Naive thymus-derived CD8-positive, alpha-beta T cell (primary cell): ENCODE measurements at places on chromosomes 2 and 18. TPM values are rescaled to one million over a fixed set of nuclear protein-coding genes. Genes with fewer than 3 reads are reported as not detected.

GRCh38 chr2:237043866-237044265 lies 41.8 kb upstream of the COPS8 start:
- no peak for DNase-seq

GRCh38 chr2:46232860-46233259 lies 64.3 kb upstream of the EPAS1 start:
- DNase-seq, result no peak

- no peak for DNase-seq
Observed at GRCh38 chr18:10296491-10296890, 157.9 kb upstream of the APCDD1 start.

- DNase-seq, result no peak
Observed at GRCh38 chr2:76998152-76998551, 524.0 kb downstream of the LRRTM4 start.

GRCh38 chr18:55252053-55252675 lies 292.9 kb upstream of the CCDC68 start:
- no peak for DNase-seq

- no peak for DNase-seq
Observed at GRCh38 chr2:229032608-229033234, 238.4 kb downstream of the PID1 start.

DNA sequence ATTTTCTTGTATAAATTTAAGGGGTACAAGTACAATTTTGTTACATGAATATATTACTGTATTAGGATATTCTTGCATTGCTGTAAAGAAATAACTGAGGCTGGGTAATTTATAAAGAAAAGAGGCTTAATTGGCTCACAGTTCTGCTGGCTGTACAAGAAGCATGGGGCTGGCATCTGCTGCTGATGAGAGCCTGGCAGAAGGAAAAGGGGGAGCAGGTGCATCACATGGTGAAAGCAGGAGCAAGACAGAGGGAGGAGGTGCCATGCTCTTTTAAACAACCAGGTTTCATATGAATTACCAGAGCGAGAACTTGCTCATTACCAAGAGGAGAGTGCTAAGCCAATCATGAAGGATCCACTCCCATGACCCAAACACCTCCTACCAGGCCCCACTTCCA lies 399.5 kb upstream of the RAB6C start:
- no peak for DNase-seq

DNA sequence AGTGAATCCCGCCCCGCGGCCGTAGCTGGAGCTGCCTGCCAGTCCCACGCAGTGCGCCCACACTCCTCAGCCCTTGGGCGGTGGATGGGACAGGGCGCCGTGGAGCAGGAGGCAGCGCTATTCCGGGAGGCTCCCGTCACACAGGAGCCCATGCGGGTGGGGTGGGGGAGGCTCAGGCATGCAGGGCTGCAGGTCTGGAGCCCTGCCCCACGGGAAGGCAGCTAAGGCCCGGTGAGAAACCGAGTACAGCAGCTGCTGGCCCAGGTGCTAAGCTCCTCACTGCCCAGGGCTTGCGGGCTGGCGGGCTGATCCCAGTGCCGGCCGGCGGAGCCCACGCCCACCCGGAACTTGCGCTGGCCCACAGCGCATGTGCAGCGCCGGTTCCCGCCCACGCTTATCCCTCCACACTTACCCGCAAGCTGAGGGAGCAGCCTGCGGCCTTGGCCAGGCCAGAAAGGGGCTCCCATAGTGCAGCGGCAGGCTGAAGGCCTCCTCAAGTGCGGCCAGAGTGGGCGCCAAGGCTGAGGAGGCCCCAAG lies 1152.8 kb upstream of the CELF4 start:
- DNase-seq, result no peak

DNA sequence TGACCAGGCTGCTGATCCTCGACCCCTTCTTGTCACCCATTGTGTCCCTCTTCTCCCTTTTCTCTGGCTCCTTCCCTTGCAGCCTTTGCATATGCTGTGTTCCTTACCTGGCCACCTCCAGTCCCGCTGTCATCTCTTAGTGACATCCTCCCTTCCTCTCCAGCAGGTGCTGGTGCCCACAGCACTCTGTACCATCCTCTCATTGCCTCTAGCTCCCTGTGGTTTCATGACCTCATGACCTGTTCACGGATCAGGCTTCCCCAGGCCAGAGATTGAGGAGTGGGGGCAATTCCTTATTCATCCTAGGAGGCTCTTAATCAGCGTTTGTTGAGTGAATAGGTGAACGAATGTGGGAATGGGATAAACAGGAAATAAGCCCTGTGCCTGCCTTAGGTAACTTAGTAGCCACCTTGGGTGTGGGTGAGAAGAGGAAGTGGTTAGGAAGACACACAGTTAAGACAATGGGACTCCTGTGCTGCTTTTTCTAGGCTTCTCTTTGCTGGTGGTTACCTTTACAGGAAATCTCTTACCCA lies 35.5 kb downstream of the ITGA6 start:
- DNase-seq, result peak; percentile 88

DNA sequence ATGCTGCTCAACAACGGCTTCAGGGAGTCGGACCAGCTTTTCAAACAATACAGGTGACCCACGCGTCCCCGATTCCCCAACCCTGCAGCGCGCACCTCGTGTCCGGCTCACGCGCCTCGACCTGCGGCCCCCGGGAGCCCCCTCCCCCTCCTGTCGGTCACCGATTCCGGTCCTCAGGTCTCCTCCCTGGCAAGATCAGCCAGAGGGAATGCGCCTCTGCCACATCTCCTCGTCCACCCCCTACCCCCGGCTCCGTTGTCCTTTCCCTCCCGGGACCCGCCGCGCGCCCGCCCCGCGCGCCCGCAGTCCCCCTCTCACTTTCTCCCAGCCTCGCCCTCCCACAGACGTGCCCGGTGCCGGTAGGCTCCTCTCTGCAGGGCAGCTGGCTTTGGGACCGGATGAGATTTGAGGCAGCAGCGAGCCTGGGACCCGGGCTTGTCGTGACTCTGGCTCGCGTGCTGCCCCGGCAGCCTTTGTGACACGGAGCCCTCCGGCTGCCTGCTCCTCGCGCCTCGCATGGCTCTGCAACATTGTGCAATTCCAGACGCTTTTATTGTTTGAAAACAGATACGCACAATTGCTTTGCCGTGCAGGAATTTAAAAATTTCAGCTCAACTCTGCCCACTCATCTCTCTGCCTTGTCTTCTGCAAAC lies 558 bp downstream of the TTC39C start:
- peak; percentile 29 for DNase-seq

- no peak for DNase-seq
Observed at GRCh38 chr18:61697306-61697909, 195.4 kb downstream of the RNF152 start.

GRCh38 chr18:60391571-60392226 lies 19.1 kb upstream of the MC4R start:
- no peak for DNase-seq

DNA sequence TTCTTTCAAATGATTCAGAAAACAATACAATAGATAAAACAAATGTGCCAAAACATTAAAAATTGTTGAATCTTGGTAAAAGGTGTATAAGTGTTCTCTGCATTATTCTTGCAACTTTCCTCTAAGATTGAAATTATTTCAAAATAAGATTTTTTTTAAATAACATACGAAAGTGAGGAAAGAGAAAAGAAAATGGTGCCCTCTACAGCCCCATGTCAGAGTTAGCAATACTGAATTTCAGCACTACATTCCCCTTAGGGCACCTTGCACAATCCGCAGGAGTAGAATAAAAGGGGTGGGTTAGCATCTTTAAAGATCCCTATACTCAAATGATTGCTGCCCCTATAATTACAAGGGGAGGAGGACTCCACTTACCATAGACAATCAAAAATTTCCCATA lies 433.7 kb downstream of the BCL11A start:
- no peak for DNase-seq

DNA sequence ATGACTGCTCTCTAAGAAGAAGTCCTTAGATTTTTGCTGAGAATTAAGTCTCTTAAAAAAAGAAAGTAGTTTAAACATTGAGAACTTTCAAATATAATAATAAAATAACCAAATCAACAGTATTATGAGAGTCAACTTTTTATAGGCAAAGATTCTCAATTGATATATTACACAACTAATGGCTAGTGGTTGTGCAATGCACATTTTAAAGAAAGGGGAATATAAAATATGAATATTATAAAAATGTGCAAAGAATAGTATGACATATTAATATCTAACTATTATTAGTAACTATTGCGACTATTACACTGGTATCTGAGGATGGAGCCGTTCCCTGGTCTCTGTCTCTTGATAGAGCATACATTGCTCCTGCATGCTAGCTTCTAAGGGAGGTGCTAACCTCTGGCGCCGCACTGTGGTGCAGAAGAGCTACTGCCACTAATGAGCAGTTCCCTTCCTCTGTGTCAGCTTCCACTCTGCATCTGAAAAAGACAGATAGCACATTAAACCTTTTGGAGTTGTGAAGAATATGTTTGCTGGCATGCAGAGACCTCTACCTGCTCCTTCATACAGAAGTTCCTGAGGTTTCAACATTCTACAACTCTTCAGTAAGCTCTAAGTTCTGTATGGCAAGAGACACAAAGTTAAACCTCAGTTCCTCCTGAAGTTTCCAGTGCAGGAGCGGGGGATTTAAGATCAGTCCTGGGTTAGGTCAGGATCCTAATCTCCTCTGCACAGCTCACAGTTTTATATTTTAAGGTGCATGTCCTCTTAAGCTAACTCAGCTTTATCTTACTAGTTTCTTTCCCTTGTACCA lies 3.5 kb upstream of the SLC9A2 start:
- DNase-seq, result no peak

DNA sequence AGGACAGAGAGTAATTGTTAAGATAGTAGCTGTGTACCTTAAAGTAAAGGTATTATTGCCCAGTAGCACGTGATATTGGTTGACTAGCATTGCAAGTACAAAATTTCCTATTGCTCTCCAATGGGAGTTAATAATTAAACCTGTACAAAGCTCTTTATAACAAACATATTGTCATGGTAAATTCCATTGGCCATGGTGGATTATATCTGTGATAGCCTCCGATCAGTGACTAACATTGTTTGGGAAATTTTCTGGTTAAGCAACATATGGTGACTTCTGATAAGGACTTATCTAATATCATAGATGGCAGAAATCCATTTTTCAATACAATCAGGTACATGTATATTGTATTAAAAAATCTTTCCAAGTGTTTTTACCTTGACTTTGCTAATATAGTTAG lies 360.8 kb downstream of the DCC start:
- no peak for DNase-seq

- no peak for DNase-seq
Observed at GRCh38 chr2:51778806-51779205, 746.9 kb upstream of the NRXN1 start.

DNA sequence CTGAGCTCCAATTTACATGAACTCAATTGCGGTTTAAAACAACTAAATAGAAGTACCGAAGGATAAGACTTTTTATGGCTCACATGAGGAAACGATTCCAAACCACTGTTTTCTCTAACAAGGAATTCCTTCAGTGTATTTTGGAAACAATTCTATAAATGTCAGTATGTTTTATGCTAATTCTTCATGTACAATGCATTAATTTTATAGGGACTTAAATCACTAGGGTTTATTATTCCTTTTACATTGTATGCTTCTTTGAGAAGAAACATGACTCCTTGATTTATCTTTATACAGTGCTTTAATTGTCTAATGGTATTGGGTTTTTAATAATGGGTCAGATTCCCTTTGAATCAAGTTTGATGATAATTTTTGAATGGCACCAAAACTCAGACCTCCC lies 566.8 kb downstream of the EPHA4 start:
- DNase-seq, result no peak

DNA sequence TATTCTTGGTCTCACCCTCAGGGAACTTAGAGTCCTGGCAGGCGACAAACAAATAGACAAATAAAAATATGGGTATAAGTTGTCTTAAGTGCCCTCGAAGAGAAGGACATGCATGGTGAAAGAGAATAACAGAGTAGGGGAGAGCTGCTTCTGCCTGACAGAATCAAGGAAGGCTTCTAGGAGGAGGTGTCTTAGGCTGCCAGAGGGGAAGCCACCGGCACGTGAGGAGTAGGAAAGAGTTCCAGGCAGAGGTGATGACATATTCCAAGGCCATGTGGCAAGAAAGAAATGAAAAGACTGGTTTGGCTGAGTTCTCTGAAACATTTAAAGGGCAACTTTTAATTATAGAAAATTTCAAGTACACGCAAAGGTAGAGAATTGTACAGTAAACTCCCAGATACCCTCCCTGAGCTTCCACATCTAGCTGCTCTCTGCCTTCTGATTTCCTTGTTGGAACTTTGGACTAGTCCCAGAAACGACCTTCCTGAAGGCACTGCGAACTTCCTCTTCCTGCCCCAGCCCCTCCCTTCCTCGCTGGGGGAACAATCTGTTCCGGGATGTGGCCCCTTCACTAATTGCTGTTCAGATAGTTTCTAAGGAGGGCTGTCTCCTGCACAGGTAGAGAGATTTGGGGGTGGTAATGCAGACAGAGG lies 91.7 kb downstream of the DYSF start:
- DNase-seq, result no peak

- no peak for DNase-seq
Observed at GRCh38 chr2:96824079-96824870, 8.2 kb downstream of the CNNM3 start.

DNA sequence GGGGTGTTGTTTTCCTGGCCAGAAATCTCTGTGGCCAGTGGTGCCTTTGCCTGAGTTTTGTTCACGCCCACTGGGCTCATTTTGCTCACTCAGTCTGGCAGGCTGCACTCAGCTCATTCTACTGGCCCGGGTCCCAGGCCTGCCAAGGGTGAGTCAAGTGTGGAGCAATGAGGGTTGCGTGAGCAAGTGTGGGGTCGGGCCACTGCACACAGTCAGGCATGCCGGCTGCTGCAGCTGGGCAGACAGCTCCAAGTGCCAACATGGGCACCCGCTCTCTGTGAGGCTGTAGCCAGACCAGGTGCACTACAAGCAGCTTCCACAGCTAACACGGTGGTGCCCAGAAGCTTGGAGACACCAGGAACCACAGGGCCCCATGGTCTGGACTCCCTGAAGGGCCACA lies 801.1 kb upstream of the RAB6C start:
- DNase-seq, result no peak

DNA sequence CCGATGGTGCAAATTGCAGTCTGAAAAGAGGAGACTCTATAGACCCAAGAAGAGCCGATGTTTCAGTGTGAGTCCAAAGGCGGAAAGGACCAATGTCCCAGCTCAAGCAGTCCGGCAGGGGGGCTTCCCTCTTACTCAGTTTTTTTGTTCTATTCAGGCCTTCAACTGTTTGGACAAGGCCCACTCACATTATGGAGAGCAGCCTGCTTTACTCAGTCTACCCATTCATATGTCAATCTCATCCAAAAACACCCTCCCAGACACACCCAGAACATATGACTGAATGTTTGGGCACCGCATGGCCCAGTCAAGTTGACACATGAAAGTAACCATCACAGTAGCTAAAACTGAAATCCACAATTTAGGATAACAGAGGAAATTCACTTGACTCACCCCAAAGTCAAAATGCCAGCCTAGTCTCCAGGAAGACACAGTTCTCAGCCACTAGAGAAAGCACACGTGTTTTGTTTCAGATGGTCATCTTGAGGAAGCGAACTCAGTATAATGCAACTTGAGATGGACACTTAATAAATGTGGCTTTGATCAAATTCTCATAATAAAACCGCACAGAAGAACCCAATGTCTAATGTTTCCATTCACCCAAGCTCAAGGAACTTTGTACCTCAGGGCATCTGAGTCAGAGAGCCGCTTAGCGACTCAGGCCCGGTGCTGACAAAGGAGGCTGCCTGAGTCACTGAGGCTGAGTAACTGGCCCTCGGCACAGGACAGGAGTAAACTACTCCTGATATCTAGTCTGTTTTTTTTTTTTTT lies 2.4 kb downstream of the FHL2 start:
- no peak for DNase-seq

The SLC30A3 gene
- 0.13 TPM for polyA plus RNA-seq

The TFCP2L1 gene
- 0.53 TPM for polyA plus RNA-seq

The C2orf72 gene
- polyA plus RNA-seq, result not detected

The OTOS gene
- polyA plus RNA-seq, result not detected

The PTGR3 gene
- 19.6 TPM for polyA plus RNA-seq

The SERPINB10 gene
- not detected for polyA plus RNA-seq

The NXPH2 gene
- polyA plus RNA-seq, result not detected

The MOCOS gene
- not detected for polyA plus RNA-seq

The QPCT gene
- polyA plus RNA-seq, result 0.50 TPM

The DNAJC5G gene
- polyA plus RNA-seq, result not detected
